ENCODE measurements at places on chromosomes 7 and 10.

- no peak for DNase-seq
Observed at GRCh38 chr7:111730476-111731300, 168.4 kb upstream of the IMMP2L start.

DNA sequence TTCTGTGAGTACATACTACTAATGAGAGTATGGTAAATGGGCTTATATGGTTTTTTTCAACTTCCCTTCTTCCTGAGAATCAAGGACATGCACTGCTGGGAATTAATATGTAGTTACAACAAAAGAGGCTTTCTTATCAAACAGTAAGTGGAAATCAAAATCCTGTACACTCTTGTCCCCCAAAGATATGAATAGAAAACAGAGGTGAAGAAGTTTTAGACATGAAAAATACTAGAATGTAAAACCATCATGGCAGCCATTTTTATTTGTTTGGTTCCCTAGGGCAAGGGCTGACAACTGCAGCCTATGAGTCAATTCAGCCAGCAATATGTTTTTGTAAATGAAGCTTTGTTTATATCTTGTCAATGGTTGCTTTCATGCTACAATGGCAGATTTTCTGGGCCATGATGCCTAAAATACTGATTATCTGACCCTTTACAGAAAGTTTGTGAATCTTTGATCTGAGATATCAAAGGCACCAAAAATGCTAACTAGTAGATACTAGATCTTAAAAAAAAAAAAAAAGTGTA, 422.4 kb downstream of the PARD3 start:
- DNase-seq, result no peak

- no peak for DNase-seq
Observed at GRCh38 chr10:97347317-97347716, 12.8 kb upstream of the FRAT2 start.

- no peak for DNase-seq
Observed at GRCh38 chr10:83983578-83984255, 155.6 kb upstream of the GHITM start.

DNA sequence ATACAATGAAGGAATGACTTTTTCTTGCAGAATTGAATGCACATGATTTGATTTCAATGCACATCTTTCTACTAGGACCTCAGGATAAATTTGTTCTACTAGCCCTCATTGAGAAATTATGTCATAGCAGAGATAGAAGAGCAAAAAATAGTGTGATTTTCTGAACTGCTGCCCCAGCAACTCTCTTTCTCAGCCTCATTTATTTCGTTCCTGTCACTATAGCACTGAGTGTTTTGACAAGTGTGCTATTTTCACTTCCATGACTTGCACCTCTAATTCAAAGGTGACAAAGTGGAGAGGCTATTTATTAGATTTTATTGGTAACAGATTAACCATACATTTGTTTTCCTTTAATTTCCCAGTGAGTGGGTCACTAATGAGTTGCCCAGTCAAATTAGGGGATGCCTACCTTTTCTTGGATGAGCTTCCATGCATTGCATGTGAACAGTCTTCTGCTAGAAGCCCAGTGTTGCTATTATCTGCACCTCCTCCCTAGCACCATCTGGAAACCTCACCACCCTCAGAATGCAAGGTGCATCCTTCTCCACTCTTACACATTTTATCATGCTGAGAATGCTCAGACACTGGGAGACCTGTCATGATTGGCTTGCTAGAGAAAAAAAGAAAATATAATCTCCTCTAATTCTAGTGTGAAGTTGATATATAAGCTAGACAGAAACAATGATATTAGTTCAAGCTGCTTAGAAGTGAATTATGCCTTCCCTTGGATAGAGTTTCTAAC, 119.6 kb upstream of the CTTNBP2 start:
- no peak for DNase-seq

- DNase-seq, result no peak
Observed at GRCh38 chr10:18350340-18350739, 210.1 kb downstream of the CACNB2 start.

DNA sequence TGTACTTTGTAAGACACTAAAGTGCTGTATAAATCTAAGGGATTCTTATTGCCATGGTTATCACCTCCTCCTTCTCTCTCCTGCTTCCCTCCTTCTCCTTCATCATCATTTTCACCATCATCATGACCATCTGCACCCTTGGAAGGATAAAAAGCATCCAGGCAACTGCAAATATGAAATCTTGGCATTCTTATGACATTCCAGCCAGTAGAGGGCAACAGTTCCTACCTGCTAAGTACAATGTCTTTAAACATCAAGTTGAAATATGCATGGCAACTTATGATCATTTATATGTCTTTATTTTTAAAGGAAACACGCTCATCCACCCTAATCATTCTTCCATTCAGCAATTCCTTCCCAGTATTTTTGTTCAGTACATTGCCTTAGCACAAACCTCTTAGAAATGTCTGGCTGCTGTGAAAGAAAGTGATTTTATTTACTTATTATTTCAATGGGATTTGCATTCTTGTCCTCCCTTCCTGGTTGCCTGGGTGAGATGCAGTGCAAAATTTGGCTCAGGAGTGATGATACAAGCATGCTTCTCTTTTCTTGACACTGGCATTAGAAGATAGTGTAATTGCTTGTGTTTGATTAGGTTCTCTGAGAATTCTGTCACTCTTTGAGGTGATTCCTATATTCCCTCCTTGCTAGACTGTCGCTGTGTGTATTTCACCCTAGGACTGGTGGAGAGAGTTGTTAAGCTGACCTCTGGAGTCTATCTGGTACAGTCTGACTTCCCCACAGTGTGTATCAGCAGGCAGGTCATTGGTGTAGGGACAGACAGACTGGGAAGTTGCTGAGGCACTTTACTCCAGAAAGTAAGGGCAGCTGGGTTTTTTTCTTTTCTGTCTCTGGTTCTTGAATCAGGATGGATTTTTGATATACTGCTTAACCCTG, 188.5 kb upstream of the BMPER start:
- no peak for DNase-seq

- DNase-seq, result no peak
Observed at GRCh38 chr7:149685455-149685854, 87.9 kb downstream of the ZNF467 start.

DNA sequence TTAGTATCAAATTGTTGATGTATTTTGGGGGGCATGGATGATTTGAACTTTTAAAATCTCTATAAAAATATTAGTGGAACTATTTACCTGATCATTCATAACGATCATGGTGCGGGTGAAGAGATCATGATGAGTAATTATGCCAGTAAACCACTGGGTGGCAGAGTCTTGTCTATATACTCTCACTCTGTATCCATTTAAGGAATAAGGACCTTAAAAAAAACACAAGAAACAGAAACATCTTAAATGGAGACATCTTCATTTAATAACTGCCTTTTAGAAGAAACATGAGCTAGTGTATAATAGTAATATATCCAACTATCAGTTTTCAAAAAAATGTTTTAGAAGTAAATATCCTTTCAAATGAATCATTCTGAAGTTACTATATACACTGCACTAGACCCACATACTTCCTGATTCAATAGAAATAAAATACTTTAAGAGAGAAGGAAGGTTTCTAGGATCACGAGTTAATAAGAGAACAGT, 84.0 kb downstream of the NRBF2 start:
- DNase-seq, result no peak

- no peak for DNase-seq
Observed at GRCh38 chr10:61804414-61804813, 97.1 kb upstream of the ARID5B start.
